Cardiac fibroblast (primary cell): ENCODE measurements at places on chromosomes 16 and 17.

DNA sequence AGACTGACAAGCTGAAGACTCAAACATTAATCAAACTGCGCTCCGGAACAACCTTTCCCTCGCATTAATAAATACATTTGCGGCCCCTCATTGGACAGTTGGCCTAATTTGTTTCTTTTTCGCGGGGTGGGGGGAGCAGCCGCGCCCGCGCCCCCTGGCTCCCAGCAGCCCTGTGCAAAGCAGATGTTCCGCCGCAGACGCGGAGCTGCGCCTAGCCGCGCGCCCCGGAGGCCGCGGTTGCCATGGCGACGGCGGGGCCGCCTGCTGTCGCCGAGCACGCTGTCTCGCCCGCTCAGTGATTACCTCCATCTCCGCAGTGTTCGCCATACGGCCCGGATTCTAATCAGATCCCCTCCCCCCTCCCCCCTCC is 25.5 kb downstream of the COPZ2 start:
- no peak for DNase-seq

DNA sequence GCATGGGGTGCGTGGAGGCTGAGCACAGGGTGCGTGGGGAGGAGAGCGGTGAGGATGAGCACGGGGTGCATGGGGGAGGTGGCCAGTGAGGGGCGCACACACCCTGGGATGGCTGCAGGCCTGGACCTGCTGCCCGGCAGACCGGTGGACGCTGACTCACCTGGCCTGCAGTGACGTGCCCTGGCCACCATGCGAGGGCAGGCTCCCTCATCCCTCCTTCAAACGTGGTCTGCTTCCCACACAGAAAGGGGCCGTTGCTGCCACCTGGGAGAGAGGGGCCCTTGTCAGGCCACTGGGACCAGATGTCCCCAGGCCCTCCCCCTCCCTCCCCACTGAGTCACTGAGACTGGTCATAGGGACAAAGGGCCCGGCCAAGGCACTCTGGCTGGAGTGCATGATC is 20.1 kb upstream of the APRT start:
- DNase-seq = peak; percentile 5

DNA sequence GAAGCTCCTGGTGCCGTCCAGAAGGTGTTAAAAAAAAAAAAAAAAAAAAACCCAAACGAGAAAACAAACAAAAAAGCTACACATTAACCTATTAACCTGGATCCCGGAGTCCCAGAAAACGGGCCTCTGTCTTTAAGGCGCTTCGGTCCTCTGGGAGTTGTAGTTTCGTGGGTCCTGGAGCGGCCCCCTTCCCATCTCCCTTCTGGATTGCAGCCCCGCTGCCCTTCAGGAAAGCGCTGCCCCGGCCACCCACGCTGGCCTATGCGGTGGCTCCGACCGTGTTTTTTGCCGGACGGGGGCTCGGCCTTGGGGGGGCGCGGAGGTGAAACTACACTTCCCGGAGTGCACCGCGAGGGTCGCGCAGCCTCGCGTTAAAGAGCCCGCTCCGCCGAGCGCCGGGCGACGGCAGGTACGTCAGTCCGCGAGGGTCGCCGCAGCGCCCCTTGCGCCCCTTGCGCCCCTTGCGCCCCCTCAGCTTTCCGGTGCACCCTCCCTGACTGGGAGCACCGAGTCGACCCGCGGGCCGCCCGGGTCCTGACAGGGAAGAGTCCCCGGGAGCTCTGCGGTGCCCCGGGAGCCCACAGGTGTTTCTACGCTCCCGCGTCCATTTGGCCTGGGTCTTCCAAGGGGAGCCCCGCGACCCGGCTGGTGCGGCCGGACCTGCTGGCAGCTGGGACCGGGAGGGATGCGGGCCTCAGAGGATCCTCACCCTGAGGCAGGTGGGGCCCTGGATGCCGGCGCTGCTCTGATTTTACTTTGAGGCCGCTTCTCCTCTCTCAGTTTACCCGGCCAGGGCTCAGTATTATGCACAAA is at the start of gene FCSK:
FCSK (plus strand) TSS at position 374 of the 813 bp plus-strand sequence. CDS start 8,596 bp downstream, outside the sequence.
- DNase-seq = peak; percentile 74

DNA sequence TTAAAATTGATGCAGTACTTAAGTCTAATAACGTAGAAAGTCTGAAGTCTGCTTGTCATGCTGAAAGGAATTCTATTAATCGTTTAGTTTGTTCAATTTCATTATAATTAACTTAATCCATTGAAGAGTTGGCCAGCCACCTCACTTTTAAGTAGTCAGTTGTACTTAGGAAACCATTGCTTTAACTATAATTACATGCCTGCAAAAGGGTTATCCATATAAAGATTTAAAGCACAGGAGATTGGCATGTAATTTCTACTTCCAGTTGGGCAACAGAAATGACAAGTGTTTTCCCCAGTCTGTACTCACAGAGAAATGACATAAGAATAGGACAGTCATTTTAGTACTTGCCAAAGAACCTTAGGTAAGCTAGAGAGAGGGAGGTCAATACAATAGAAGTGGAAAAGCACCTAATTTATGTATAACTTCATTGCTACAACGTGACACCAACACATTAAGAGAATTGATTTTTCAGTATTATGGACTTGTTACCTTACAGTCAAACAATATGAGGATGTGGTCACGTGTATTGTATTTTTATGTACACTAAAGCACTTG is 3.7 kb upstream of the USP32 start:
- DNase-seq = no peak

- peak; percentile 88 for DNase-seq
Observed at GRCh38 chr17:7912927-7913524, 3.1 kb downstream of the RNF227 start.

DNA sequence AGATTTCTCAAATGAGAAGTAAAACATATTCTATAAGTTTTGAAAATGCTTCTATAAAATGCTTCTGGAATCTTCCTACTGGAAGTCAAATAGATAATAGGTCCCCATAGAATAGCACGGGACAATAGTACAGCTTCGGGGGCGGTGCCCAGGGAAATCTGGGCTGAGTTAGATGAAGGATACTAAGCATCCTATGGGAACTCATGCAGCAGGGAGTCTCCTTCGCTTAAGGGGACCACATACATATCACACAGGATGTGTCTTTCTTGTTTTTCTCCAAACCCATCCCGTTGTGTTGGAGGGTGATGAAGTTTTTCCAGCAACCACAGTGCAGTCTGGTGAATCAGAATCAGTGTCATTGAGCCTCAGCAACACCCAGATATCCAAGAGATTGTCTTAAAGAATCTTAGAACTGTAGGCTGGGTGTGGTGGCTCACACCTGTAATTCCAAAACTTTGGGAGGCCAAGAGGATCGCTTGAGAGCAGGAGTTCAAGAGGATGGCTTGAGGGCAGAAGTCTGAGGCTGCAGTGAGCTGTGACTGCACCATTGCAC is 84.2 kb downstream of the PITPNC1 start:
- no peak for DNase-seq

DNA sequence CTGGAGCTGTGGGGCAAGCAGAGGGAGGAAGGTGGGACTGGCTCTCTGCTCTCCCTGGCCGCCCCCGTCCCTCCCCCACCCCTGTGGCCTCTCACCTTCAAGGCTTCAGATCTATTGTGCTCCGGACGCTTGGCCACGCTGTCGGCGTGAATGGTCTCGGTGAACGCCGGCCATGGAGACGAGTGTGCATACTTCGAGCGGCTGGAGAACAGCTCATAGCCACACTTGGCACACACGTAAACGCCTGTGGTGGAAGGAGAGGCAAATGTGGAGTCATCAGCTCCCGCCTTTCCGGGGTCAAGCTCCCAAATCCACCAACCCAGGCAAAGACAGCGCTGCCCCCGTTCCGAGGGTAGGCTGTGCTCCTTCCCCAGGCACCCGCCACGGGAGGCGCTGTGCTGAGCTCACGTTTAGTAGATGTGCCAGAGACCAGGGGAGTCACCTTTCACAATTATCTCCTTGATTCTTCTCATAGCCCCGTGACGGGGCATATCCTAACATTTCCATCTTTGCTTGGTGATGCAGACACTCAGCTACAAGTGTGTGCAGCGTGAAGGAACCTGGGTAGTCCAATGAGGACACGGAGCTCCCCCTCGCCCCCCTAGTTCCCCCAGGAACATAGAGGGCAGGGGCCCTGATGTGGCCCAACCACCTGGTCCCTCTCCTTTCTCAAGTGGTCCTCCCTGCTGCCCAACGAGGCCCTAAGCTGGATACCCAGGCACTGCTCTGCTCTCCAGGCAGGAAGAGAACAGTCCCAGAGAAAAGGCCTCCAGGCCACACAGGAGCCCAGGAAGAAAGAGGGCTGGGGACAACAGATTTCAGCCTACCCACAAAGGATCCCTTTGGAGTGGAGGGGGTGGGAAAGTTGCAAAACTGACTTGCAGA is 1.6 kb downstream of the MSRB1 start:
- peak; percentile 39 for DNase-seq

GRCh38 chr16:18829251-18829650 is 27.9 kb upstream of the ARL6IP1 start:
- DNase-seq = no peak

- DNase-seq = no peak
Observed at GRCh38 chr17:69588827-69589239, 174.3 kb downstream of the MAP2K6 start.

DNA sequence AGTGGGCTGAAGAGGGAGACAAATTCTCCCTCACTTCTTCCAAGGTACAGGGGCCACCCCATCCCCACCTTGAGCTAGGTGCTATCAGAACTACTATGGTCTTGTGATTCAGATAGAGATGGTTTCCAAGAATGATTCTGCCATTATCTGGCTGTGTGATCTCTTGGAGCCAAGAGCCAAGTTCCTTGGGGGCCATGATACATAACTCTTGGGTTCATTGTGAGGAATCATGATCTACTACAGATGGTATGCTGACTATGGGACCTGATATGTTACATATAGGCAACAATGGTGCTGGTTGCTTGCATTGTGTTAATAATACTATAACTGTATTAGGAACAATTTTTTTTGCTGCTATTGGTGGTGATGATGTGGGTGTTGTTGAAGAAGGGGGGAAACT is 45.7 kb downstream of the DYNLRB2 start:
- no peak for DNase-seq

DNA sequence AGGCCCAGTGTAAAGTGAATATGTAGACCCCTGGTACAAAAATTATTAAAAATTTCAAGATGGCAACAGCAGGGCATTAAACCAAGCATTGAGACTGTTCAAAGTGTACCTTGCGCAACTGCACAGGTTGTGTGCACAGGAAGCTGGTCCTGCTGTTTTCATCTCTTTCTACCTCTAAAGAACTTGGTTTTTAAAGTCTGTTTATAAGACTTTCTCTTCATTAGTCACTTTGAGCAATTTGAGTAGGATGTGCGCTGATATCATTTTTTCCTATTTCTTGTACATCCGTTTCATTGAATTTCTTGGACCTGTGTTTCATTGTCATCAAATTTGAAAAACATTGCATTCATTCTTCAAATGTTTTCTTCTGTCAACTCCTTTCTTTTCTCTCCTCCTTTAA is 16.8 kb upstream of the PMP22 start:
- DNase-seq = no peak

GRCh38 chr16:19166500-19166899 is 1.5 kb upstream of the SYT17 start:
- no peak for DNase-seq

DNA sequence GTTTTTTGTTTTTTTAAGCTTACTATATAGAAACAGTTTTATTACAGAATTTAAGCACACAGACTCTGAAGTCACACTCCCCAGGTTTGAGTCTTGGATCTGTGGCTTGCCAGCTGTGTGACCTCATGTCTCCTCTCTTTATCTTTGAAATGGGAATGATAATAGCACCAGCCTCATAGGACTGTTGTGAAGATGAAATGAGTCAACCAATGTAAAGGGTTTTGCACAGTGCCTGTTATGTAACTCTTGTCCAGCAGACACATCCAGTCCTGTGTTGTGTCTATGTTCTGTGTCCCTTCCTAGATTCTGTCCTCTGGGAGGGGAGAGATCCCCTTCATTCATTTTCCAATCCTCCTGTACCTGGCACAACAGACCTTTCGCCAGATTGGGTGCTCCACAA is 3.1 kb upstream of the CPD start:
- peak; percentile 35 for DNase-seq

- no peak for DNase-seq
Observed at GRCh38 chr16:48361012-48361411, 24.2 kb downstream of the SIAH1 start.

GRCh38 chr17:28493460-28493859 is 12.7 kb upstream of the FOXN1 start:
- DNase-seq = peak; percentile 72

DNA sequence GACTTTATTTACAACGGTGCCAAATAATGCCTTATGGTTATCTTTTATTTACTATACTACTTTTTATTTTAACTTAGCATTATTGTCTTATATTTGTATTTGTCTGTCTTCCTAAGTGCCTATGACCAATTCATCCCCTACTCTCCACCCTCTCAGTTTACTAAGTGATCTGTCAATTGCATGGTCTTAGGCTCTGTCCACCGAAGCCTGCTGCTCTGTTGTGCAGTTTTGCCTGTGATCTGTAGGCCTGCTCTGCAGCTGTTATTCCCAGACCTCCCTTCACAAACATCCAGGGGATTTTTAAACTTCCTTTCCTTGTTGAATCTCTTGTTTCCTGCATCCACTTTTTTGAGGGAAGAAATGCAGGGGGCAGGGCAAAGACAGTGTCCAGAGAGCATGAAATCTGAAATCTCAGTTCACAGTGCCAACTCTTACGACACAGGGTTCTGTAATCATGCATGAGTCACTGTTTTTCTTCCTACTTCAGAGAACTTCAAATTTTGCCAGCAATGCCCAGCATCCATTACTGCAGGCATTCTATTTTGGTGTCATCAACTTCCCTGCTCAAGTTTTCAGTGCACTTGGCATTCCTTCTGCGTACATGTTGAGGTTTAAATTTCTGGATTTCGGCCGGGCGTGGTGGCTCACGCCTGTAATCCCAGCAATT is 11.4 kb downstream of the SLFN5 start:
- DNase-seq = peak; percentile 98

DNA sequence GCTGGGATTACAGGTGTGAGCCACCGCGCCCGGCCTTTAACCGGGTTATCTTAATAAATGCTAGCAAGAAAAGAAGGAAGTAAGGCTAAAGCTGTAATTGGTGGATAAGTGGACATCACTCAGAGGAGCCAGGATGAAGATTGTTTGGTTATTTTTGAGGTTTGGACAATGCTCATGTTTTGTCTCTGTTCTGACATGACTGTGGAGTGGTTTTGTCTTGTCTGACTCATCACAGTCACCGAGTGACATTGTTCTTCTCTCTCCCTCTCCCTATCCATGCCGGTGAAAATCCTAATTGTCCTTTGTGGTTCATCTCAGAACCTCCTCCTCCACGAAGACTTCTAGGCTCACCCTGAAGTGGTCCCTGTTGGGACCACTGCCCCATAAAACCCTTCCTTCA is 23.5 kb upstream of the GRIN2A start:
- no peak for DNase-seq

GRCh38 chr16:951660-952301 is 19.0 kb downstream of the LMF1 start:
- no peak for DNase-seq

GRCh38 chr17:7043182-7043496 is 753 bp downstream of the SLC16A11 start:
- no peak for DNase-seq

DNA sequence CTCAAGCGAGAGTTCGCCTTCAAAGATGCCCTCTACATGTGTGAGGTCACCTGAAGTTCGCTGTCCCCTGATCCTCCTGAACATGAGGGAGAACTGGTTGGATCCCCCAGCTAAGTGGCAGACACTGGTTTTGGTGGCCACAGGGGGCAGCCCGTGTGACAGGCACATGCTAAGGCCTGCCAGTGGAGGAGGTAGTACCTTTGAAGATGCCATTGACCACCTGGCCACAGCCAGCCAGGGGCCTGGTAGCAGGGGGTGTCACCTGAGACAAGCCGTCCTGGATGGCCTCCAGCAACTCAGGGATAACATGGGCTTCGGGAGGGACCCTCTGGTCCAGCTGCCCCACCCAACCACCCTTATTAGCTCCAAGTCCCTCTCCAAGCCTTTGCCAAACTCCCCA is 7.3 kb upstream of the ALDH3A1 start:
- DNase-seq = no peak
